ENCODE measurements at places on chromosomes 2 and 18.
A peak's percentile ranks its signal among the peaks of the same experiment; 100 is the strongest.

GRCh38 chr18:69022426-69022825, 224.5 kb downstream of the CCDC102B start:
- DNase-seq, result no peak

GRCh38 chr2:216545359-216545758, 46.7 kb downstream of the RPL37A start:
- no peak for DNase-seq

GRCh38 chr18:72986103-72986502, 118.3 kb upstream of the NETO1 start:
- no peak for DNase-seq

GRCh38 chr2:168025487-168026202, 221.8 kb downstream of the STK39 start:
- DNase-seq, result no peak

DNA sequence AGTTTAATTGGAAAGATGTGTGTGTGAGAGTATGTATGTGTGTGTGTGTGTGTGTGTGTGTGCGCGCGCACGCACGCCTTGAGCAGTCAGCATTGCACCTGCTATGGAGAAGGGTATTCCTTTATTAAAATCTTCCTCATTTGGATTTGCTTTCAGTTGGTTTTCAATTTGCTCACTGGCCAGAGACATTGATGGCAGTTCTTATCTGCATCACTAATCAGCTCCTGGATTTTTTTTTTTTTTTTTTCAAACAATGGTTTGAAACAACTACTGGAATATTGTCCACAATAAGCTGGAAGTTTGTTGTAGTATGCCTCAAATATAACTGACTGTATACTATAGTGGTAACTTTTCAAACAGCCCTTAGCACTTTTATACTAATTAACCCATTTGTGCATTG, 48.0 kb downstream of the FEZ2 start:
- no peak for DNase-seq

GRCh38 chr2:85066874-85067351, 66.3 kb upstream of the TCF7L1 start:
- peak; percentile 8 for DNase-seq

DNA sequence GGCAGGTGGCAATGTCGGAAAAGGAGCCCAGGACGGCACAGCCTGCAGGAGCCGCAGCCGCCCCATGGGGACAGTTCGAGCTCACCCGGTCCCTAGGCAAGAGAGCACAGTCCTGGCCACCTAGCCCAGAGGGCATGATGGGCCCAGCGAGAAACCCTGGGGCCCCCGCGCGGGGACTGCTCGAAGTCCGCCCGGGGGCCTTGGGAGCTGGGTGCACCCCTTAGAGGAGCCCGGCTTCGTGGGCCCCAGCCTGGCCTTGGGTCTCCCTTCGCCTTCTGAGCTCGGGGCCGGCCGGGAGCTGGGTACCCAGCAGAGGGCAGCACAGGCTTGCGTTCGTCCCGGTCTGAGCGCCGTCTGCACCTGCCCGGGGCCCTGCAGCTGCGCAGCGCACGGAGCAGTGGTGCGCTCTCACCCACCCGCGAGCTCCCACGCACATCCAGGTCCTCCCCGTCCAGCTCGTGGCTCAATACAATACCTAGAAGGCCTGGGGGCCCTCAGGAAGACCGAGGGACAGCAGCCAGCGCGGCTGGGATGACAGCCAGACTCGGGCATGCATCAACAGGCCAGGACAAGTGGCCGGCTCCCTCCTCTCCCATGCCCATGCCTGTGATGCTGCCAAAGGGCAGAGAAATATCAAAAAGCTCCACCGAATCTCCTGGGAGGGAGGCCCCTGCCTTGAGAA, 96.2 kb upstream of the ZNF532 start:
- DNase-seq, result peak; percentile 87

DNA sequence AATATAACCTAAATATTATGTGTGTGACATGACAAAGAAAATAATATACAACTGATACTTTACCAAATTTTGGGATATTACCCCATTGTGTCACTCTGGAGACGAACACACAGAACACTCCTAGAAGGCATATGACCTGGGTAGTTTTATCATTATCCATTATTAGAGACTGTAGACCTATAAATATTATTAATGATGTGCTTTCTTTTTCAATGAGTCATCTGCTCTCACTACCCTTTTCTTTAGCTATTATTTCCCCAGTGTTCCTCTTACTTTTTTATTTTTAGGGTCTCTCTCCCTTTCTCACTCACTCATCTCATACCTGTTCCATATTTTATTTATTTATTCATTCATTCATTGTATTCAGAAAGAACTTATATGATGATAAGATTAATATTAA, 143.3 kb upstream of the ITGA4 start:
- no peak for DNase-seq

DNA sequence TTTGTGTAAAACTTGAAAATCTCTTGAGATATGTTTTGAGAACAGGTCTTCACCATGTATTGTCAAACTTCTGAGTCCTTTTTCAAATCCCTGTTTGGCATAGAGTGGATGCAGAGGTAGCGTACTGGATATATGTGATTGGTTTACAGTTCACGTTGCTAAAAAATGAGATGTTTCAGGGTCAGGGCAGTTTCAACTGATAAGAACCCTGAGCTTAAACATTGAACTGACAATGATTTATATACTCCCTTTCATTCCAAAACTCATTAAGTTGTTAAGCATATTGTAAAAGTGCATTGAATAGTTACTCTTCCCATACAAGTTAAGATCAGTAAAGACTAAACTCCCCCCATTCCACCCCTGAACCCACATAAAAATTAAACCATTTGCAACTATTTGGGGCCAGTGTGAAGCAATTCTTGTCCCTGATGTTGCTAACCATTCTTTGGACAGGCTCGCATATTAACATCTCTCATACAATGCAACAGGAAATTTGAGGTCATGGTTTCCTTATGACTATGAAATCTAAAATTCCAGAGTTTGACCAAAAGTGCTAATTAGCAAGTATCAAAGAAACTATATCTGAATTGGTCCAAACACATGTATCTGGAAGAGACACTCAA, 470.9 kb upstream of the ACVR2A start:
- DNase-seq, result no peak

- DNase-seq, result no peak
Measured at GRCh38 chr2:159553727-159554126, 62.6 kb downstream of the BAZ2B start.

DNA sequence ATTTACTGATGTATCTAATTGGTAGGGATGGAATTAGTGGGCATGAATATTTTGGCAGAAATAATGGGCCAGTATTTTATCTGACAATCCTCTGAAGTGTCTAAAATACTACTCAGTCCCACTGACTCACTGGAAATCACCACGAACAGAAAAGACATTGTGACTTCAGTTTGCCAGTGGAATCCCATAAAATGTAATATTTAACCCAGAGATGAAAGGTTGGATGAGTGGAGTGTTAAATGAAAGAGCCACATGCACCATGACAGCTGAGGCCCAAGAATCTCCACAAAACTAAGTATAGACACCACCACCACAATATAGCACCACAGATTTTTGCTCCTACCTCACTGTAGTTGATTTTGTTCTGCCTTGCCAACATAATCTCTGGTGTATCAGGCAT, 103.9 kb downstream of the NEB start:
- DNase-seq, result no peak
